ENCODE measurements at places on chromosomes 2 and 18.

DNA sequence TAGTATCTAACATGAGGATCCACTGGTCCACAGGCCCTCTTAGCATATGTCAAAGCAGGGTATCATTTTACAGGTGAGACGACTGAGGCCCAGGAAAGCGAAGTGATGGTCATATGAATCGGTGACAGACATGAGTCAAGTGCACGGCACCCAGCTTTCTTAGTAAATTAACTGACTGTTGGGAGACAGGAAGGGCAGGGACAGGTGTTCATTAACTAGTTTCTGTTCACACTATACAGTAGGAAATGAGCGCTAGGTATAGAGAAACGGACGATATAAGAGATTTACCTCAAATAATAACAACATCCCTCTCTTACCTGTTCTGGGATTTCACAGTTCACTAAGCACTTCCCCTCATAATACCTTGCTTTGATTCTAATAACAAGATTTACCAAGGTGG lies 1.7 kb upstream of the SMARCAL1 start:
- no peak for DNase-seq

DNA sequence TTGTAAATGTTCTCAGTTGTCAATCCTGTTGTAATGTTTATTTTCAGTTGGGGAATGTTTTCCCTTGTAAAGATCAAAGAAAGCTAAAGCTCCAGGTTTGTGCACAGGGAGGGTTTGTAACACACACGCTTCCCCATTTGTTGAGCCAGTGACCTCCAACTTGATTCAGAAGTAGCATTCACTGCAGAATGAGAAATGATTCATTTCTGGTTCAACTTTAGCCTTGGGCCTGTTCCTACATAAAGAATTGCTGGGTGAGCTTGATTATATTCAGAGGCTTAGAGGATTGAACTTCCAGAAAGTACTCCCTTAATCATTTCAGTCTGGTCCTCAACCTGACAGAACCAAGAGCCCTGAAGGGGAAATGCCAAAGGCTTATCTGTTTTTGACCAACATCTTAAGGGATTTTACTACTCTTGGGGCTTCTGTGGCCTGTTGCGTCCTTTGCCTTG lies 70.6 kb upstream of the CAVIN2 start:
- DNase-seq, result no peak

DNA sequence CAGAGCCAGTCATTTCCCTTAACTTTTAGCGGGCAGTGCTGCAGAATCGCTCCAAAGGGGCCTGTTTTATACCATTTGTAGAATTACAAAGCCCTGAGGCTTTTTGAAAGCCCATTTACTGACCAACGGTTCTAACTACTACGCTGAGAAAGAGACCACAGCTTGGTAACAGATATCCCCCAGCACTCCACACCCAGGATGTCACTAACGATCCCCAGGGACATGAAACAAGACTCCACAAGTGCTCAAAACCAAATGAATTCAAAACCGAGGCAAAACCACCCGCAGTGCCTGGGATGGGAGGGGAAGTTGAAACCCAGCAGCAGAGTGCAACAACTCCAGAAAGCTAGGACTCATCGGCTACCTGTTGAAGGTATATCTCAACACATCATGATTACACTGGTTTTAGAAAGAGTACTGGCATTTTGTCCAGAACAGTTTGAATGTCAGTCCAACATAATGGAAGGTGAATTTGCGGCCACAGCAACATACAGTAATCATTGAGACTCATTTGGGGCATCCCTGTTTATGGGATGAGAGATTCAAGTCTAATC lies 33.6 kb upstream of the LRP2 start:
- DNase-seq, result peak; percentile 12

DNA sequence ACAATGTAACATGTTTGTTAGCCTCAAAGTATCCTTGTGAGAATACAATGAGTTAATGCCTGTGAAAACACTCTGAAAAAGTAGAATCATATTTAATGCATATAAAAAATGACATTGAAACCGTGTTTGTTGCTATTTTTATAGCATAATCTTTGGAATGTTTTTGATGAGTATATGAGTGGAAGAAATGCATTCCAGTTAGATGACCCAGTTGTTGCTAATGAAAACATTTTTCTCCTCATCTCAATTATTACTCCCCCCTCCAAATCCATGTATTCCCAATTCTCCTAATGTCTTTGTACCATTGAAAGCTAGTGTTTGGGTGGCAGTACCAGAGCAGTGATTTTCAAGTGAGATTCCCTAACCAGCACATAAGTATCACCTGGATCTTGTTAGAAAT lies 67.1 kb upstream of the DSEL start:
- DNase-seq, result no peak

GRCh38 chr2:26178746-26179436 lies 6.0 kb downstream of the GAREM2 start:
- DNase-seq, result no peak

DNA sequence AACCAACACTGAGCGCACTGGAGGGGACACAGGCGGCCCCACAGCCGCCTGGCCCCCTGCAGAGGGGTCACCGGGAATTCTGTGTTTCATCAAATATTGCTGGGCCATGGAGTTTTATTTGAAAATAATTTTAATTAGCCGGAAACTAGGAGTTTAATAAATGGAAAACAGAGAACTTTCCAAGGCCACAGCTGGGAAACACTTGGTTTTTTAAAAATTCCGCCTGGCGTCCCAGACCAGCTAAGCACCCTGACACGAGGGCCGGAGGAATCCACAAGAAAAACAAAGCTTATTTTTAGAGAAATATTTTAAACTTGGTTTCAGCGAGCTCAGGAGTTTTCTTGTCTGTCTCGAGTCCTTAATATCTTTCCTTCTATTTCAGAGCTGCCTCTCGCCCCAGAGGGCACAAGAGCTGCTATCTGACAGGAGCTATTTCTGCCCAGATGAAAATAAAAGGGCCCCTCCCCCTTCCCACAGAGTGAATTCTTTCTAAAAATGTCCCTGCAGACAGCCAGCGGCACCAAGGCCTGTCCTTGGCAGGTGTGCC lies 8.2 kb downstream of the ZFP36L2 start:
- no peak for DNase-seq

DNA sequence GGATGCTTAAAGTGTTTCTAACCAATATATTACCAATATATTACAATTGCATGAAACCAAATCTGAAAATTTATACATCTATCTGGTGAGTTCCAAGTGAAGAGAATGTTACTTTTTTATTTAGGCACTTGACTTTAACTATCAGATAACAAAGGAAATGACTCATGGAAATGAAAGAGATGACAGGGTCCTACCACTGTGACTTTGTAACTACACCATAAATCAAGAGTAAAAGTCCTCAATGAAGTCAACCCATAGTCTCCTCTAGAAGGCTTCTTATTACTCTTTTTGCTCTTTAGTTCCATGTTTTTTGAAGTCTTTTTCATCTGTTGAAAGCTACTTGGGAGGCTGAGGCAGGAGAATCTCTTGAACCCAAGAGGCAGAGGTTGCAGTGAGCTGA lies 545.0 kb upstream of the PIK3C3 start:
- no peak for DNase-seq

- DNase-seq, result no peak
Measured at GRCh38 chr2:171141320-171141719, 19.4 kb downstream of the TLK1 start.

DNA sequence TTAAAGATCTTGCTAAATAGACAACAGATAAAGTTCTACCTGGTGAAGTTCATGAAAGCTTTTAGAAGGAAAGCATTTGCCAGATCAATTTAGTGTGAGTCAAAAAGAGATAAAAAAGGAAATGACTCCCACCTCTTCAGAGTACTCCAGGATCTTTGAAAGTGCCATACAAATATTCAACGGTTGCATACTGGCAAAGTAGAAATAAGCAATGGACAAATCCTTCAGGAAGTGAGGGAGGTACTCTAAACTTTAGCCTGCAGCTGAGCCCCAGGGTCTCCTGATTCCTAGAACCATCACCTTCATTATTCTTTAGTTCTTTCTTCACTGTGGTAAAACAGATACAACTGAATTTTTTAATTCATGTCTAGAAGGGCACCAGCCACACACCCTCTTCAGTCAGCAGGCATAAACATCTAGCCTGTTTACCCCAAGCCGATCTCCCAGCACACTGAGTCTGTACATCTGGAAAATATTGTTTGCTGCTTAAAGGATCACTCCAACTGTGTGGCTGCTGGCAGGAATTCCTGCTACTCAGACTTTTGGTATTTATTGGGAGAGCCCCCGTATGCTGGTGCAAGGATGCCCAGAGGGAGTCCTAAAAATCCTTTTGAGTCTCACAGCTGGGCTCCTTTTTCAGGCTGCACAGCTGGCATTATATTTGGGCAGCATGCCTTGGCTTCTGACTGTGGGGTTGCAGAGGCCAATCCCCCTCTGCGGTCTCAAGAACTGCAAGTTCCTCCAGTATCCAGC lies 72.3 kb upstream of the SESTD1 start:
- no peak for DNase-seq

- DNase-seq, result no peak
Measured at GRCh38 chr2:100940766-100941645, 61.1 kb upstream of the RPL31 start.

DNA sequence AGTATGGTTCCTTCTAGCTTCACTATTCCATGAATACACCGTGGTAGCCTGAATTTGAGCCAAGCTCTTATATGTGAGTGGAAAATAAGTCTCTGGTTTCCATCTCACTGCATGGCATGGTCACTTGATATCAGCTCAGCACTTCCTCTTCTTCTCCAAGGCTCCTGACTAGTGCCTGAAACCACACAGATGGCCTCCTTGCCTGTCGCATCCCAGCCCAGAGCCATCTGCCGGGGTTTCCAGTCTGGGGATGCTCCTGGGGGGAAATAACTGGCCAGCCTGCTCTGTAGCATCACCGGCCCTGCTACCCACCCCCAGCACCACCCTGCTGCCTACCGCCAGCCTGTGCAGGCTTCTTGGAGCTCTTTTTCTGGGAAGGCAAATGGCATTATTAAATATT lies 7.7 kb upstream of the MARCHF4 start:
- no peak for DNase-seq

DNA sequence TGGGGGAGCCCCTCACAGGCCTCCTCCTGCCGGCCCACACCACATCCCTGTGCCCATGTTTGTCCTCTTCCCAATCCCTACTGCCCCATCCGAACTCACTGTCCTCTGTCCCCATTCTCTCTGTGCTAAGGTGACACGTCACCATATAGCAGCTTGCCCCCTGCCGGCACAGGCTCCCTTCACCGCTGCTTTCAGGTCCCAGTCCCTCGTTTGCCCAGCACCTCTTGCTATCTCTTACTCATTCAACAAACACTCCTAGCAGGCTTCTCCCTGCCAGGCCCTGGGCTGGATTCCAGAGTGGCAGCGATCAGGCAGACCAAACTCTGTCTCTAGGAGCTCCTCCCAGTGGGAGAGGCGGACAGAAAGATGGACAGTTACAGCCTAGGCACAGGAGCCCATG lies 74.3 kb downstream of the TFCP2L1 start:
- no peak for DNase-seq

Measured in HEK293T (cell line).